AG08395 (cell line): ENCODE measurements at places on chromosomes 4 and X.

DNA sequence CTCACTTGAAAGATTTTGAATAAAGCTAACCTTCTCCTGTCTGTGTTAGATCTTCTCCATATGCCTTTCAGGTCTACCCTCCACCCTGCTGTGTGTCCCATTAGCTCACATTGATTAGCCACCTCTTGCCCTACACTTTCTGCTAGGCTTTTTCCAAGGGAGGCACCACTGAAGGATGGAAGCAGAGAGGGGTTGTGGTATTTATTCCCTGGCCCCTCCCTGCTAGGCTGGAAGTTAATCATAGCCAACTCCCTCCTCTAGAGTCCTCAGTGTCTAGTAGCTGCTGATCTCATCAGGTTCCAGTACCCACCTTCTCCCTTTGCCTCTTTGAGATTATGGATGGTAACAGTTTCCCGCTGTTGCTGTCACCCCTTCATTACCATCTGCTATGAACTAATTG is 8.9 kb upstream of the SMIM43 start:
- DNase-seq: no peak

DNA sequence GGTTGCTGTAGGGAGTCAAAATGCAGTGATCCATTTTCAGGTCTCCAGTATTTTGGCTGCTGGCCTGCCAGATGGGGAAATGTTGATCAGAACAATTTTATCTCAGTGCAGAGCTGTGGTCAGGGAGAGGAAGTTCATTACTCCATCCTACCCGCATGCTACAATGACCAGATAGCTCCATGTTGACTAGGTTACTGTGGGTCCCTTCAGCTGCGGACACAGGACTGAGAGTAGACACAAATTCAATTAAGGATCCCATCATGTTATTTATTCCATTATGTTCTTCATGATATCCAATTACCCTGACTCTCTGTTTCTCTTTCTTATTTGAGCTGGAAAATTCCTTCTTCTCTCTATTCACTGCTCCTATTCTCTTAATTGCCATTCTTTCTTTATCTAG is 16.3 kb downstream of the SYNPO2 start:
- no peak for DNase-seq

DNA sequence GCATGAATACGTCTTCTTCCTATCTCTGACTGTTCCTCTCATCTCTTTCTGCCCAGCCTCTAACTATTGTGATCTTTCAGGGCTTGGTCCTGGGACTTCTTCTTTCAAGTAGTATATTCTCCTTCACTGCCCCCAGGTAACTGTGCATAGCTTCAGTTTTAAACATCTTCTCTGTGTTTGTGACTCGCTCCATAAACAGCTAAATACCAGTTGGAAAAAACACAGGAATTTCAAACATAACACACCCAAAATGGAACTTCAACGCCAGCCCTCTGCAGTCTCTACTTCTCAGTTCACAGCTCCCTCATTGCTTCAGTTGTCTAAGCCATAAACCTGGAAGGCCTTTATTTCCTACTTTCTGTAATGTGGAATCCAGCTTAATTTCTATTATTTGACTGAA is 16.6 kb downstream of the TRIML2 start:
- DNase-seq: peak; percentile 8

- peak; percentile 41 for DNase-seq
Observed at GRCh38 chr4:106914223-106914622, 121.9 kb downstream of the DKK2 start.

- DNase-seq: no peak
Observed at GRCh38 chr4:139710073-139710472, 44.5 kb downstream of the MGST2 start.

GRCh38 chr4:142406499-142406835 is 439.6 kb downstream of the INPP4B start:
- DNase-seq: no peak

- no peak for DNase-seq
Observed at GRCh38 chr4:155407480-155407879, 30.7 kb upstream of the MAP9 start.

DNA sequence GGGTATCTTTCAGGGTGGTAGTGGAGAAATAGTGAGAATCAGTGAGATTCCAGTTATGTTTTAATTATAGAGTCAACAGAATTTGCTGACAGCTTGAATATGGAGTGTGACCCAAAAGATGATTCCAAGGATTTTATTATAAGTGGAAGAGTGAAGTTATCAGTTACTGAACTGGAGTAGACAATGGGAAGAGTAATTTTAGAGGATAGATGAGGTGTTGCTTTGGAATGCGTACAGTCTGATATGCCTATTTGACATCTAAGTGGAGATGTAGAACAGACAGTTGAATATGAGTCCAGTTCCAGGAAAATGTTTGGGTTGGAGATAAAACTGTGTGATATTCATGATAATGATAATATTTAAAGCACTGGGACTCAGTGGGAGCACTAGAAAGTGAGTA is 174.2 kb downstream of the MAPK10 start:
- no peak for DNase-seq

GRCh38 chrX:117038918-117039440 is 576.2 kb upstream of the CT83 start:
- no peak for DNase-seq

- DNase-seq: peak; percentile 66
Observed at GRCh38 chrX:103398421-103398864, 22.1 kb downstream of the BEX3 start.

DNA sequence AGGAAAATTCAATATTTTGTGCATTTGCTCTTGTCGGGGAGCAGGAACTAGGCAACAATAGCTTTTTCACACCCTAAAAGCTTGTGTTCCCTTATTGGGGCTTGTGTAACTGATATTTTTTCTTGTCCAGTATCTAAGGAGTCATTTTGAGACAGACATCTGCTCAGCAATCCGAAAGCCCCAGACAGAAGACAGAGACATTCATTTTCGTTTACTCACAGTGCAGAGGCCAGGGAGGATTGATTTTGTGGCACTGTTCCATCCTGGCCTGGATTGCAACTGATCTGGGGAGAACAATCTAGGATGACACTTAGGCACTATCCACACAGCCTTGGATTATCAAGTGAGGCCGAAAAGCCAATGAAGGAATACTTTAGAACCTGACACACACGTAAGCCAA is 27.4 kb upstream of the PLAC1 start:
- peak; percentile 56 for DNase-seq

DNA sequence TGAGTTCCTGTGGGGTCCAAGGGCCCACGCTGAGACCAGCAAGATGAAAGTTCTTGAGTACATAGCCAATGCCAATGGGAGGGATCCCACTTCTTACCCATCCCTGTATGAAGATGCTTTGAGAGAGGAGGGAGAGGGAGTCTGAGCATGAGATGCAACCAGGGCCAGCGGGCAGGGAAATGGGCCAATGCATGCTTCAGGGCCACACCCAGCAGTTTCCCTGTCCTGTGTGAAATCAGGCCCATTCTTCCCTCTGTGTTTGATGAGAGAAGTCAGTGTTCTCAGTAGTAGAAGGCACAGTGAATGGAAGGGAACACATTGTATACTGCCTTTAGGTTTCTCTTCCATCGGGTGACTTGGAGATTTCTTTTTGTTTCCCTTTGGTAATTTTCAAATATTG is 4.8 kb downstream of the MAGEA11 start:
- no peak for DNase-seq

GRCh38 chr4:5796976-5797375 is 86.0 kb downstream of the EVC start:
- no peak for DNase-seq

DNA sequence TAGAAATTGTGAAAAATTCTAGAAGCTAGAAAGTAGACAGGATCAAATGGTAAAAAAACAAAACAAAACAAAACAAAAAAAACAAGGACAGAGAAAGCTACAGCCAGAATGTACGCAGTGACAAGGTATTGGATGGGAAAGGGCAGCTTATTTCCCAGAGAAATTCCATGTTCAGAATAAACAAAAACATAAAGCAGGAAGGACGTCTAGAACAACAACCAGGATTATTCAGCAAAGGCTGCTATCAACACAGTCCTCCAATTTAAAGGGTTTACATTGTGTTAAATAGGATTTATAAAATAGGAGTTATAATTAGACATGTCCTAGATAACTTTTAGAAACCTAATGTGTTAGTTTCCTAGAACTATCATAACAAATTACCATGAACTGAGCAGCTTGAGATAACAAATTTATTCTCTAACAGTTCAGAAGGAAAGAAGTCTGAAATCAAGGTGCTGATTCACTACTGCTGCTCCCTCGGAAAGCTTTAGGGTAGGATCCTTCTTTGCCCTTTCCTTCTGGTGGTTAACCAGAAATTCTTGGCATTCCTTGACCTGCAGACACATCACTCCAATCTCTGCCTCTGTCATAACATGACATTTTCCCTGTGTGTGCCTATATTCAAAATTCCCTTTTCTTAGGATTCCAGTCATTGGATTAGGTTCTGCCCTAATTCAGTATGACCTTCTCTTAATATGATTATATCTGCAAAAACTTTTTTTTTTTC is 175.6 kb downstream of the SNCA start:
- peak; percentile 5 for DNase-seq

DNA sequence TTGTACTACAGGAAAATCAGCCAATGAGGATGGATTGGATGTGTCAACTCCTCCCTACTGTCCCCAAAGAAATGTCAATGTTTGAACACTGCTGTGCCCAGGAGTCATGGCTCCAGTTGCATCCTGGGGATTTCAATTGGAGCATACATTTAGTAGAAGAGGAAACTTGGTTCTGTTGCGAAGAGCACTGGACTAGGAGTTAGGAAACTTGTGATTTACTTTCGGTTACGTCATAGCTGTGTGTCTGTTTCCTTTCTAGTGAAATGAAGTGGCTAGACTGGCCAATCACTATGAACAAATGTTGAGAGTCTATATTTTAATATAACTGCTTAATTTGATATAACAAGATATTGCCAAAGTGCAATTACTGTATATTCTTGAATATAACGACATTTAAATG is 35.2 kb downstream of the ARL9 start:
- DNase-seq: no peak

GRCh38 chr4:55560096-55560495 is 13.4 kb upstream of the CLOCK start:
- no peak for DNase-seq

DNA sequence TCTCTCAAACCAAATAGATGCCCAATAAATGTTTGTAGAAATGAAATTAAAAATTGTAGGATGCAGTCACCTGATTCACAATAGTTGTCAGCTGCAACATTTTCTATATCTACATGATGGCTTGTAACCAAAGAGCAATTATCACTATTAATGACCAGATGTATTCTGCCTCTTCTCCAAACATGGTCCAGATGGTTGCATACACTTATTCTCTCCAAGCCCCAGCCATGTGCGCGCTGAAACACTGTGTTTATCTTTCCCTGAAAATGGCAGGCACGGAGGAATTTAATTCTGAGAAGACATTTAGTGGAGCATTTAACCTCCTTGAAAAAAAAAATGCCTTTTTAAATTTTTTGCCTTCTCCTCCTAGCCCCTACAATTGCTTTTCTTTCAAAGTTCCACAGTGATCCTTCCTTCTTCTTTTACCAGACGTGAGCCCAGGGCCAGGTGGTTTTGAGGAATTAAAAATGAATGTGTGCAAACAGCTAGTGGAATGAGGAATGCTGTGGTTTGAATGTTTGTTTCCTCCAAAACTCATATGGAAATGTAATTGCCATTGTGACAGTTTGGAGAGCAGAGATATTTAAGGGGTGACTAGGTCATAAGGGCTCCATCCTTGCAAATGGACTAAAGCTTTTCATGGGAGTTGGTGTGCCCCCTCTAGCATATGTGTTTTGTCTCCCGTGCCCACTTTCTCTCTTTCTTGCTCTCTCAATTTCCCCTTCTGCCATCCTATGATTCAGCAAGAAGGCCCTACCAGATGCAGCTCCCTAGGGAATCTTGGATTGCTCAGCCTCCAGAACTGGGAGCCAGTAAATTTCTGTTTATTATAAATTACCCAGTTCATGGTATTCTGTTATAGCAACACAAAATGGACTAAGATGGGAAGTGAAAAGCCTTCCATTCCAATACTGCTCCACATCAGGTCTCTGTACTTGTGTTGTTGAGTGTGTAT is 136.0 kb downstream of the GABRB1 start:
- DNase-seq: no peak

- DNase-seq: no peak
Observed at GRCh38 chrX:30863974-30864373, 25.1 kb downstream of the TAB3 start.

- DNase-seq: no peak
Observed at GRCh38 chr4:158461336-158461735, 60.3 kb upstream of the RXFP1 start.

- DNase-seq: no peak
Observed at GRCh38 chr4:7355795-7356194, 78.9 kb downstream of the PSAPL1 start.

DNA sequence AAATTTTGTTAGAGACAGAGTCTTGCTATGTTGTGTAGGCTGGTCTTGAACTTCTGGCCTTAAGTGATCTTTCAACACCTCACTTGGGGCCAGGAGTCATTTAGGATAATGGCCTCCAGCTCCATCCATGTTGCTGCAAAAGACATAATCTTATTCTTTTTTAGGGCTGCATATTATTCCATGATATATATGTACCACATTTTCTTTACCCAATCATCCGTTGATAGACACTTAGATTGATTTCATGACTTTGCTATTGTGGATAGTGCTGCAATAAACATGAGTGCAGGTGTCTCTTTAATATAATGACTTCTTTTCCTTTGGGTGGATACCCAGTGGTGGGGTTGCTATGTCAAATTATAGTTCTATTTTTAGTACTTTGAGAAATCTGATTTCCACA is 140.9 kb upstream of the LCORL start:
- no peak for DNase-seq

GRCh38 chr4:101512416-101512815 is 165.1 kb upstream of the PPP3CA start:
- no peak for DNase-seq

- DNase-seq: no peak
Observed at GRCh38 chrX:72268597-72269365, 8.3 kb downstream of the RPS4X start.

DNA sequence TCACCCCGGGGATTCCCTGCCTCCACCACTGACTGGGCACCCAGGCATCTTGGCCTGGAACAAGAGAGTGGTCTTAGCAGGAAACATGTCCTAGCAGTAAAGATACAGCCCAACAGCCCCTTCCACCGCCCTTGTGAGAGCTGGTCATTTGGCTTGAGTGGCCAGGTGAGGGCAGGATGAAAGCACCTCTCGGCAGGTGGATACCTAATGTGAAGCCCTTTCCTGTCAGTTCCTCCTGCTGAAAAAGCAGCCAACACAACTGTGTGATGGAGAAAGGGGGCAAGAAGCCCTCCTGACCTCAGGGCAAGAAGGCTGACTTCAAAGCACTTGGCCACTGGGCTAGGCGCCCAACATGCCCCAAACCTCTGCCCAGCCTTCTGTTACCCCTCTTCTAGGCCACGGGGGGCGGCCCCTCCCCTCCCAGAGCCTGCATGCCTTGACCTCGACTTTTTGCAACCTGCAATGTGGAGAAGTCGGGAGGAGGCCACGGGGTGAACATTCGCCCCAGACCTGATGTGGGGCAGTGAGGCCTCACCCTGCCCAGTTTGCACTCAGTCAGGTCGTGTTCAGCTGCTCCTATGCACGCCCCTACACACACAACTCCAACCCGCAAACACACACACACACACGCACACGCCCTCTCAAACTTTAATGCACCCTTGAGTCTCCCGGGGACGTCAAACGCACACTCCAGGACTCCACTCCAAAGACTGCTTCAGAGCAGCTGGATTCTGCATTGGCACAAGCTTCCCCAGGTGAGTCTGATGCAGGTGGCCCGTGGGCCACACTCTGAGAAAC is 1.1 kb downstream of the LGI2 start:
- no peak for DNase-seq

GRCh38 chrX:65575022-65575421 is 40.4 kb upstream of the LAS1L start:
- no peak for DNase-seq

GRCh38 chr4:101218894-101219293 is 128.4 kb downstream of the PPP3CA start:
- DNase-seq: no peak

GRCh38 chrX:1086444-1087409 is 125.7 kb downstream of the CRLF2 start:
- DNase-seq: no peak
